NCI-H446 (cell line): ENCODE measurements at places on chromosomes 13 and 19.

GRCh38 chr19:7869910-7870511 is 4.2 kb downstream of the PRR36 start:
- DNase-seq: no peak

GRCh38 chr13:34623331-34623730 is 318.7 kb upstream of the NBEA start:
- DNase-seq: no peak

DNA sequence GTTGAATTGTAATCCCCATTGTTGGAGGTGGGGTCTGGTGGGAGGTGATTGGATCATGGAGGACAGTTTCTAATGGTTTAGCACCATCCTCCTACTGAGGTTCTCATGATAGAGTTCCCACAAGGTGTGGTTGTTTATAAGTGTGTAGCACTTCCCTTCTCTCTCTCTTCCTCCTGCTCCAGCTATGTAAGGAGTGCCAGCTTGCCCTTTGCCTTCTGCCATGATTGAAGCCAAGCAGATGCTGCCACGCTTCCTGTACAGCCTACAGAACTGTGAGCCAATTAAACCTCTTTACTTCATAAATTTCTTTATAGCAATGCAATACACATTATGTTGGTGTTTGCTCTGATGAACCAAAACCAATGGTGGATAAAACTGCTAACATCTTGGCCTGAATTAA is 238.2 kb downstream of the EFNB2 start:
- no peak for DNase-seq

GRCh38 chr13:104522235-104523072 is 1456.2 kb upstream of the SLC10A2 start:
- no peak for DNase-seq

DNA sequence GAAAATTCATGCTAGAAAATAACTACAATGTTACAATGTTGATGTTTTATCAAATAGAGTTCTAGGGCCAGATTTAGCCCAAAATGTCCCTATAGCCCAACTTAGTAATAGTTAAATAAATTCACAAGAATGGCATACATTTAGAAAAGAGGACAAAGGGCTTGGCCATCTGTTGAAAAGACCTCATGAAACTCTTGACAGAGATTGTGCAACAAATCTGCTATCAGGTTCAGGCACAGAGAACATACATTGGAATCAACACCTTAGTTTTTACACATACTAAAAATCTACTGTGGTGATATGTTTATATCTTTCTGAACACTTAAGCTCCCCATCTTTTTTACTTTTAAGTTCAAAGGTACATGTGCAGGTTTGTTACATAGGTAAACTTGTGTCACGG is 298.3 kb upstream of the DACH1 start:
- DNase-seq: no peak

DNA sequence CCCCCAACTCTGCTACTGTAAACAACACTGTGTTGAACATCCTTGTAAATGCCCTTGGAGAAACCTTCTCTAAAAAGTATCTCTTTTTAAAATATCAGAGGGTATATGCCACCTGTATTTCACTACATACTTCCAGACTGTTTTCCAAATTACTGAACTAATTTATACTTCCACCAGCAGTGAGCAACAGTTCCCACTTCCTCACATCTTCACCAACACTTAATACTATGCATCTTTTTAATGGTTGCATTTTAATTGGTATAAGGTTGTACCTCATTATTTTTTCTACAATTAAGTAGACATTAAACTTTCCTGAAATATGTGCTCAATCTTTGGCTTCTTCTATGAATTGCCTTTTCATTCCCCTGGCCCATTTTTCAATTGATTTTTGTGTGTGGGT is 21.8 kb downstream of the CLEC4M start:
- no peak for DNase-seq

GRCh38 chr13:24741016-24741662 is 22.8 kb upstream of the RNF17 start:
- no peak for DNase-seq

DNA sequence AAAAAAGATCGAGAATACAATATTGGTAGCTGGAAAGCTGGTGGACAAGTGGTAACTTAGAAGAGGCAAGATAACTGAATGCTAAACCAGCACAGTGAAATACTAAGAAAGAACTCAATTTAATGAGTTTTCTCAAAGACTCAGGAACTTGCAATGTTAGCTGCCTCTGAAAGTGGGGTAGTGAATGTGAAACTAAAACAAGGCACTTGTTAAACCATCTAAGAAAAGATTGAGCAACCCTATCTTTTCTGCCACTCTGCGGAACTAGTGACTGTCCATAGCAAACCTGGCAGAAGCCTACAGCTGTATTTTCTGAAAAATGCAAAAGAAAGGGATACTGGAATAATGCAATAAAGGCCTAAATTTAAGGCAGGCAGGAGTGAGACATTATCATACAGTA is 1574.4 kb upstream of the PRR20A start:
- DNase-seq: no peak

DNA sequence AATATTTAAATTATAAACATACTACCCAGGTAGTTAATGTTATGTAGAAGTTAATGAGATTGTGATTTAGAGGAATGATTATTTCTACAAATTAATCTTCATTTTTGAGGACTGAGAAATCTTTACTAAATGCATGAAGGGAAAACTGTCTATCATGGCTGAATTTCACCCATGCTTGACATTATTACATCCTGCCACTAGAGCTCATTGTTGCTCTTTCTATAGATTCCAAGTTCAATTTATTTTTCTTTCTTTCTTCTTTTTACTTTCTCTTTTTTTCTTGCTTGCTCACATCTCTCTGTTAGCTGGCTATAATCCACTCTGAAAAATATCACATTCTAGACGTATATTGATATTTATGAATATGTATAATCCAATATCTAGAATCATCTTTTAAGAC is 505.0 kb upstream of the KLHL1 start:
- DNase-seq: peak; percentile 12

DNA sequence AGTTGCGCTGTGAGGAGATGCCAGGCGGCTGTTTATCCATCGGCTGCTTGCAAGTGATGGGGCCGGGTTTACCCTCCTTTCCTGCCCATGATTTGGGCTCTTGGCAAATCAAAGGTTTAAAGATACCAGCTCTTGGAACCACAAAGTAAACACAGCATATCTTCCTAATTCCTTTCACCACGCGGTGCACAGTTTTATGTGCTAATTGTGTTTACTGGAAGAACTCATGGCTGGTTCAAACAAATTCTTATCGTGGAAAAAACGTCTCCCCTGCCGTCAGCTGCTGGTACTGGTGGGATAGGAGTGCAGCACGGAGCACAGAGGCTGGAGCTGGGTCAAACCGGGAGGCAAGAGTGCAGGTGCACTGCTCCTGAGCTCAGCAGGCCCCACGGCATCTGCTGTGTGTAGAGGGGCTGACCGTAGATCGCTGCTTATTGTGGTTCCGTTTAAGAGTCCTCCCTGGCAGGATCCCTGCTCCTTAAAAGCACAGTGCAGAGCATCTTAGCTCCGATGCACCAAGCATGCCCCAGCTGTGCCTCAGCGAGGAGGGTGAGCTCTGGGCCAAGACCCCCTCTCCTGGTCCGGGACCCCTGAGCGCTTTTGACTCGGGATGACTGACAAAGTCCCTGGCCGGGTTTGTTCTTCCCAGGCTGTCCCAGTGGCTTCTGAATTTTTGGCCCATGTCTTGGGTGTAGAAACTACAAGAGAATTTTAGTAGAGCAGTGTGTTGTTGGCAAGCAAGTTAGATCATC is 51.3 kb upstream of the GAS6 start:
- no peak for DNase-seq

DNA sequence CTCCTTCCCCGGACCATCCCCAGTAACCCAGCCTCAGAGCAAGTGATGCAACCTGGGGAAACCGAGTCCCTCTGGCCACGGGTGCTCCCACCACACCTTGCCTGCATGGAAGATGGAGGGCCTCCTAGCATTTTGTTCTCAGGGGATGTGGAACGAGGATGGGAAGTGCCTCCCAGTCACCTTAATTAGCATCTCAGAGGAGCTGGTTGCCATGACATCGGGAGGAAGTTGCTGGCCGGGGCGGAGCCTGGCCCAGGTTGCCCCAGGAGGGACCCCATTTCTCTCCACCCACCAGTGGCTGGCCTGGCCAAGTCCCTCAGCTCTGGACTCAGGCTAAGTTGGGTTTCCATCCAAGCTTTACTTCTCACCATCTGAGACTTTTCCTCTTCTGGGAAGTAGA is 24.1 kb upstream of the PTPRS start:
- no peak for DNase-seq

- DNase-seq: no peak
These were observed 105.8 kb downstream of the GPC5 start for GRCh38 chr13:91504216-91504615.

DNA sequence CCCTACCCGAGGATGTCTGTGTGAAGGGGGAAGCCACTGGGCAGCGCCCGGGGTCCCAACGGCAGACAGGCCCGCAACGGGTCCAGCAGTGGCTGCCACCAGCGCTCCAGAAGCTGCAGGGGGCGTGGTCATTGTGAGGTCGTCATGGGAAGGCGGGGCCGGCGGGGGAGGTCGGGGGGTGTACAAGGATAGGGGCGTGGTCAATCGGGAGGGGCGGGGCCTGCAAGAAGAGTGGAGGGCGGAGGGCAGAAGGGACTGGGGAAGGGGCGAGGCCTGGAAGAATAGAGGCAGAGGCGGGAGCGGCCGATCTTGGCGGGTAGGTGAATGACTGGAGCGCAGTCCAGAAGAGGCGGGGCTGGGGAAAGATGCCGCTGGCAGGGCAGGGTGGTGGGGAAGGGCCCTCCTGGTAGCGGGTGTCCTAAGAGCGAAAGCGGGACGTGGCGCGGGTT is 4.4 kb downstream of the FUZ start:
- DNase-seq: no peak

- DNase-seq: no peak
These were observed 3.1 kb downstream of the BCAT2 start for GRCh38 chr19:48807590-48808308.

- no peak for DNase-seq
These were observed 372.0 kb downstream of the PCDH9 start for GRCh38 chr13:66858163-66858562.
